ENCODE measurements at places on chromosomes 12 and 14.

- DNase-seq: no peak
Measured at GRCh38 chr14:101407328-101407727, 154.0 kb upstream of the DIO3 start.

GRCh38 chr12:98492580-98493140 is 22.7 kb upstream of the TMPO start:
- DNase-seq: no peak

- no peak for DNase-seq
Measured at GRCh38 chr14:104968153-104968527, 10.0 kb downstream of the AHNAK2 start.

GRCh38 chr14:106622200-106622745 is 1095.9 kb downstream of the TMEM121 start:
- no peak for DNase-seq

DNA sequence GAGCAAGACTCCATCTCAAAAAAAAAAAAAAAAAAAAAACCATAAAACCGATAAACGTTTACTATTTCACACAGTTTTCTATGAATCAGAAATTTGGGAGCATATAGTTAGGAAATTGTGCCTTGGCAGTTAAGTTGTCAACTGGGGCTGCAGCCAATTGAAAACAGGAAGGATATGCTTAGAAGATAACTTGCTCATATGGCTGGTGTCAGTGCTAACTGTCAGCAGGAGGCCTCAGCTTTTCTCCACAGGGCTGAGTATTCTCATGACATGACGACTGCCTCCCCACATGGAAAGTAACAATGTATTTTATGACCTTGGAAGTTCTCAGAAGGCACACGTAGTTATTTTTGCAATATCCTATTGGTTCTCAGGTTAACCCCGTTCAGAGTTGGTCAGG is 29.6 kb upstream of the OR5AU1 start:
- no peak for DNase-seq

DNA sequence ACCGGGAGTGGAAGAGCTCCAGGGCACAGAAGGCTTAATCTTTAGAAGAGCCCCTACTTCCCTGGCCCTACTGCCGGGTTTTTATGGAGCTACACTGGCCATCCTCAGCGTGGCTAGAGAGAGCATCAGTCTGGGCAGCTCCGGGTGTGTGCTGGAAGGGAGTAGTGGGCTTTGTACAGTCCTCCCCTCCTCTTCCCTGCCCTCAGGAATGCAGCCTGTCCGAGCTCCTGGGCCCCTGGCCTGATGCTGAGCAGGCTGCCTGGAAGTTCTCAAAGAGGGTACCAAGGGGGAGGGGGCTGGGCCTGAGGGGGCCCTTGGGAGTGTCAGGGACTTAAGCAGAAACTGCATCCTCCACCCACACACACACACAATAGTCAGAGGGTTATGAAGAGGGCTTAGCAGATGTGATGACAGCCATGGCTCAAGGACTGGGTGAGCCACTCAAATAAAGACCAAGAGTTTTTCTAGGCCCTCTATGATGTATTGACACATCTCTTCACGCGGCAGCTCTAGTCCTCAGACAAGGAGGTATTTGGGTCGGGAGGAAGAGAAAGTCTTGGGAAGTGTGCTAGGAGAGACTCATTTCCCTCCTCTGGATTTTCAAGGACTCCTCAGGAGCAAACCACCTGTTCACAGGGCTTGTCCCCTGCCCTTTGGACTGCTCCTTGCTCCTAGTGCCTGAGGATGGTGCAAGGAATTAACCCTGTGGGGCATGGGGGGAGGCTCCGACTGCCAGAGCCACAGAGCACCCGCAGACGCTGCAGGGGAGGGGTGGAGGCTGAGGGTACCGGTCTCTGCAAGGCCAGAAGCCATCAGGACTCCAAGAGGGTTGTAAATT is 16.5 kb upstream of the FIGNL2 start:
- no peak for DNase-seq

All from stimulated activated CD4-positive, alpha-beta T cell treated with anti-CD3 and anti-CD28 coated beads, Interleukin-1b, Interleukin-23, amount 100 ng/mL, for 1 hour (primary cell).